Bronchial epithelial cell (primary cell): ENCODE measurements at places on chromosomes 2 and 18. TPM values are rescaled to one million over a fixed set of nuclear protein-coding genes. Genes with fewer than 3 reads are reported as not detected.
A peak's percentile ranks its signal among the peaks of the same experiment; 100 is the strongest.

The PROM2 gene
- total RNA-seq: 10.8 and 41.6 TPM in 2 replicates

The CFC1 gene
- total RNA-seq: not detected in 2 replicates

The TGIF1 gene
- 198 and 441 TPM in 2 replicates for total RNA-seq

The DYNAP gene
- total RNA-seq: not detected in 2 replicates

The IL36G gene
- total RNA-seq: 0.51 TPM in 1 of 2 replicates, not detected in the other

The NOP58 gene
- total RNA-seq: 59.3 and 79.5 TPM in 2 replicates

DNA sequence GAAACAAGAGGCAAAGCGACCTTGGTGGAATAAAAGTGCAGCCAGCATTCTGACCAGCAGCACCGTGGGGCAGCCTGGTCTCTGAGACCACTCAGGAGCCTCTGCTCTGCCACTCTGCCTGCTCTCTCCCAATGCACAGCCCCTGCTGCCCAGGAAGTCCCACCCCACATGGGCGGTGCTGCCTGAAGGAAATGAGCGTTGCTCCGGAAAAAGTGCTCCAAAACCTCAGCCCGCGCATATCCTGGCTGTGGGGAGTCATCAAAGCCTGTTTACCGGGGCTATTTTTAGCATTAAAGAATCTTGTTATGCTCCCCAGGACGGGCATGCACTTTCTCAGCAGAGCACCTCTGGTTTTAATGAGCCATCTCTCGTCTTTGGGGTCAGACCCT is 54.5 kb downstream of the EPAS1 start:
- no peak for DNase-seq

GRCh38 chr2:191311627-191312026 is 66.4 kb downstream of the MYO1B start:
- peak; percentile 98 for DNase-seq

DNA sequence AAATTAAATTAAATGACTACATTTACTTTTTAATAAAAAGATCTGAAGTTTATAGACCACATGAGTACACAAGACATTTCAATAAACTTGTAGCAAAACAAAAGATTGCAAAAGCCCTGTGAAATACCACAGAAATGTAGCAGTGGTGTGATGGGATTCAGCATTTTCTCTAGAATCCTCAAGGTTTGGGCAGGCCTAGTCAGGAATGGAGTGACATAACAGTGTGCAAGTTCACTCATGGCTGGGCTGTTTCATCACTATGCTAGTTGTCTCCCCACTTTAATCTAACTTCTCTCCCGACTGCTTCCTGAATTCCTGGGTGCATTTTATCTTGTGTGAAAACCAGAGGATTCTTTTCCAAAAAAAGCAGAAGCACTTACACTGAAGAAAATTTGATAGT is 1089.9 kb upstream of the DDX18 start:
- DNase-seq: peak; percentile 30
